Upper lobe of right lung (tissue), 1 donor: ENCODE measurements at places on chromosomes 2 and 18. TPM values are rescaled to one million over a fixed set of nuclear protein-coding genes. Genes with fewer than 3 reads are reported as not detected.
A peak's percentile ranks its signal among the peaks of the same experiment; 100 is the strongest.

- DNase-seq = no peak
Measured at GRCh38 chr2:13584020-13584419, 867.3 kb downstream of the TRIB2 start.

GRCh38 chr18:33840212-33840593 is 262.2 kb downstream of the ASXL3 start:
- DNase-seq = no peak

GRCh38 chr2:162007447-162008040 is 66.5 kb downstream of the DPP4 start:
- DNase-seq = no peak

- no peak for DNase-seq
Measured at GRCh38 chr18:45793264-45793965, 32.1 kb upstream of the SIGLEC15 start.

DNA sequence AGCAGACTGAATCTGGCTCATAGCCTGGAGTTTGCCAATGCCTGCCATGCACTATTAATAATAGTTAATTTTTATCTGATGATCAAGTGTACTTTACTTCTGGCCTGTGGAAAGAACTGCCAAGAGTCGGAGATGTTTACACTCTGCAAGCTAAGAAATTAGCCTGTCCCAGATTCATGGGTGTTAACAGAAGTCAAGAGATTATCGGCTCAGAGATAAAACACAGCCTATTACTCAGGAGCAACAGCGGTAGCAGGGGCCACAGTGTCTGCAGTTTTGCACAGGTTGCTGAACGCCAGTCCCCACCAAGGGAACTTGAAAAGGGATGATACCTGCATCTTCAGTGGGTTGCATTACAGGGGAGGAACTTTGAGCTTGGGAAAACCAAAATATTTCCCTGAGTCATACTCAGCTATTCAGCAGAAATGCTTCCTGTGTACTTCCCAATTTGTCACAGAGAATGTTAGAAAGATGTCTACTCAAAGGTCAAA is 4.3 kb upstream of the ADI1 start:
- DNase-seq = no peak

GRCh38 chr2:69100220-69100723 is 87.3 kb downstream of the ANTXR1 start:
- no peak for DNase-seq

- no peak for DNase-seq
Measured at GRCh38 chr2:98761909-98762308, 31.0 kb upstream of the MGAT4A start.

DNA sequence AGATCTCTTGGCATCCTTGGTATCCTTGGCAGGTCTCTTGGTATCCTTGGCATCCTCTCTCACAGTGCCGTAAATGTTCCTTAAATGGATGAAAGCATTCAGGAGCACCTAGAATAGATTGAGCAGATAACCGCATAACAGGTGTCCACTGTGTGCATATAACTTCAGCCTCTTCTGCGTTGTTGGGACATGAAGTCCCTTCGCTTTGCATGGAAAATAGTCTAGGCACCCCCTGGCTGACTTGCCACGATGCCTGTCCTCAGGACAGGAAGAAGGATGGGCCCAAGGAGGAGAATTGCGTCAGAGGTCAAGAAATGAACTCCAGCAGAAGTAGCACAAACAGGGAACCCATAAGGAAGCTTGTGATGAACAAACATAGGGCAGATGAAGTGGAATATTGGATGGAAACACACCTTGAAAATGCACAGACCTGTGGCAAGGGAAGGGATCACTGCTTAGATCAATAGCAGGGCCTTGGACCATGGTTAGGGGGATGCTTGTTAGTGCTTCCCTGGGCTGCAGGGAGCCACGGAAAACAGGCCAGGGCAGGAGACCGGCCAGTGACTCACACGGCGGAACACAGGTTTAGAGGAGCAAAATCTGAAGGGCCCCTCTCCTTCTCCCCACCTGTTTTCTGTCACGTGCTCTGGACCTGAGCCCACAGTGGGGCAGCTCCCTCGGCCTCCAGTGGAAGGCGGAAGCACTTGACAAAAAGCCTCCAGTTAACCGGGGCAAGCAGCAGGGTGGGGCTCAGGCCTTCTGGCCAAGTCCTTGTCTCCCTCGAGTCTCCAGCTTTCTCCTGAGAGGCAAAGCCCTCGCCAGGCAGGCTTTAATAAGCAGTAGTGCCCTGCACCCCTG is 99.2 kb upstream of the ASAP2 start:
- DNase-seq = peak; percentile 85

DNA sequence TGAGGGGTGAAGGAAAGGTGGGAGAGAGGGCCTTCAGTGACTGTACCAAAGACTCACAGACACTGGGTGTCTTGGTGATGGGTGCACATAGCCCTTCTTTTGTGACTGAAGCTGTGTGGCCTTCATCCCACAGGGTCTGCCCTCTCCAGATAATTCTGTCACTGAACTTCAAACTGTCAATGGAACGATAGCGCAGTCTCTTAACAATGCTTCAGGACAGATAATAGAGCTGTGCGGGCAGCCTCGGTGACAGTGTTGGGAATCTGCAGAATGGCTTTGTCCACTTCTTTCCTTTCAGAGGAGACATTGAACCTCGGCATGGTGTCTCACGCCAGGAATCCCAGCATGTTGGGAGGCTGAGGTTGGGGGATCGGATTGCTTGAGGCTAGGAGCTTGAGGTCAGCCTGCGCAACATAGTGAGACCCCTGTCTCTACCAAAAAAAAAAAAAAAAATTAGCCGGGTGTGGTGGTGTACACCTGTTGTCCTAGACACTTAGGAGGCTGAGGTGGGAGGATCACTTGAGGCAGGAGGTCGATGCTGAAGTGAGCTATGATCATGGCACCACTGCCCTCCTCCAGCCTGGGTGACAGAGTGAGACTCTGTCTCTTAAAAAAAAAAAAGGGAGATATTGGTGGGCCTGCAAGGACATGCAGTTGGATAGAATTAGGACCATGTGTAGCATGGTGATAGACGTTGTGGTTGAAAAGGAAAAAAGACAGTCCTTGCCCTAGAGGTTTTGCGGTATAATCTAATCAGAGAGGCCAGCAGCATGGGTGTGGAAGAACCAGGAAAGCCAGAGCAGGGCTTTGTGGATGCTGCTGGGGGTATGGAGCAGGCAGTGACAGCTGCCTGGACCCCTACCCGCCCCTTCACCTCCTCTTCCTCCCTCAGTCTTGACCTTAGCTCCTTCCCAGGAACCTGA is 91.4 kb downstream of the LDLRAD4 start:
- DNase-seq = no peak

GRCh38 chr2:168196764-168197180 is 50.6 kb downstream of the STK39 start:
- DNase-seq = no peak

DNA sequence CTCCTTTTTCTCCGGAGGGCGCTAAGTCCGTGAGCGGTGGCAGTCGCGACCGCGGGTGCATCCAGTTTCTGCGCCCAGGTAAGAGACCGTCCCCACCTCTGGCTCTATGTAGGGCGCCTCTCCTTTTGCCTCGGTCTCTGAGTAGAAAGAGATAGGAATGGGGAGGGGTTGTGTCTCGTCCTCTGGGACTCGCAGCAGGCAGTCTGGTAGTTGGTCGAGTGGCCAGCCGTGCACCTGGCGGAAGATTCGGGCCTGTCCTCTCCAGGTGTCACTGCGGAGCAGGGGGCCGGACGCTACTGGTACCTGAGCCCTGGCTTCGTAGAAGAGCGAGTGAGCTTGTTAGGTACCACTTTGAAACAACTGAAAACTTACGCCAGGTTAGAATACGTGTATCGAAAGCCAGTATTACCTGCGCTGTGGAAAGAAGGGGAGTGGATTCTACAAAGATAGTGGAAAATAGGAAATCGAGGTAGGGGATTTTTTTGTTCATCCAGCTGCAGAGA is 403 bp downstream of the MAP2 start:
- peak; percentile 64 for DNase-seq

- DNase-seq = no peak
Measured at GRCh38 chr2:143679617-143680016, 550.4 kb downstream of the ARHGAP15 start.

DNA sequence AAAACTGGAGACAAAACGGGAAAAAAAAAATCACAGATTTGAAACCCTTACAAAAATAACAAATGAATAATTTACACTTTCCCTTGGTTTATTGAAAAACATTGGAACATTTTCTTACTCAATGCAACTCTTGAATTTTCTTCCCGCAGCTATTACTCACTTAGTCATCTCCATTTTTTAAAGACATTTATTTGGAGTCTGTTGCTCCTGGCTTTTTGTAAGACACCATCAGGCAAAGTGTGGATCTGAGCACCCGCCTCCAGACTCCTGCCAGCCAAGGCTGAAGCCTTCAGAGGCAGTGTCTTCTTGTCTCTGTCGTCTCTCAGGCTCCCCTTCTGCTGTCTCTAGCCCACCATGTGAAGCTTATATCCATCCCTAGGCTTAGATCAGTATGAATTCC is 46.2 kb downstream of the TRIB2 start:
- DNase-seq = no peak

GRCh38 chr2:167941604-167942003 is 305.8 kb downstream of the STK39 start:
- no peak for DNase-seq

DNA sequence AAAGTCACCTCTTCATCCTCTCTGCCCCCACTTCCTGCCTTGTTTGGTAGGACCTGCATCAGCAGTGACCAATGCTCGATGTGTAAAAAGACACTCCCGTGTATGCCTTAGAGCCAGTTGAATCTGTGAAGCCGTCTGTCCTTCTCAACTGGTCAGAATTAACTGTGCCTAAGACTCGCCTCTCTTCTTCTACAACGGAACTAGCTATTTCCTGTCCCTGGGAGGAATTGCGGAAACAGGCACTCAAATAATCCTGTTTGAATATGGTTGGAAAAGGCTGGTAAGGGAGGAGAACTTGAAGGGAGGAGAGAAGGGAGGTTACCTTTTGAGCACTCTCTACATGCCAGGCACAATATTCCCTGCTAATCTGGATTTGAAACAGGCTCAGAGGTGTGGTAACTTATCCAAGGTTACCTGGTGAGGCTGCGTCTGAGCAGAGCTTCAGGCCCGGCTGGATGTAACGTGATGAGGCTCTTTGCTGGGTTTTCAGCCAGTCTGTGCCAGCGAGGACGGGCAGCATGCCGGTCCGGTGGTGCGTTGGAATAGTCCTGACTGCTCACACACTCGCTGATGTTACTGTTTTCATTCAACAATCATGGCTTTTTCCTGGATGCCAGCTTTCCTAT is 127.0 kb downstream of the FAM168B start:
- DNase-seq = no peak

DNA sequence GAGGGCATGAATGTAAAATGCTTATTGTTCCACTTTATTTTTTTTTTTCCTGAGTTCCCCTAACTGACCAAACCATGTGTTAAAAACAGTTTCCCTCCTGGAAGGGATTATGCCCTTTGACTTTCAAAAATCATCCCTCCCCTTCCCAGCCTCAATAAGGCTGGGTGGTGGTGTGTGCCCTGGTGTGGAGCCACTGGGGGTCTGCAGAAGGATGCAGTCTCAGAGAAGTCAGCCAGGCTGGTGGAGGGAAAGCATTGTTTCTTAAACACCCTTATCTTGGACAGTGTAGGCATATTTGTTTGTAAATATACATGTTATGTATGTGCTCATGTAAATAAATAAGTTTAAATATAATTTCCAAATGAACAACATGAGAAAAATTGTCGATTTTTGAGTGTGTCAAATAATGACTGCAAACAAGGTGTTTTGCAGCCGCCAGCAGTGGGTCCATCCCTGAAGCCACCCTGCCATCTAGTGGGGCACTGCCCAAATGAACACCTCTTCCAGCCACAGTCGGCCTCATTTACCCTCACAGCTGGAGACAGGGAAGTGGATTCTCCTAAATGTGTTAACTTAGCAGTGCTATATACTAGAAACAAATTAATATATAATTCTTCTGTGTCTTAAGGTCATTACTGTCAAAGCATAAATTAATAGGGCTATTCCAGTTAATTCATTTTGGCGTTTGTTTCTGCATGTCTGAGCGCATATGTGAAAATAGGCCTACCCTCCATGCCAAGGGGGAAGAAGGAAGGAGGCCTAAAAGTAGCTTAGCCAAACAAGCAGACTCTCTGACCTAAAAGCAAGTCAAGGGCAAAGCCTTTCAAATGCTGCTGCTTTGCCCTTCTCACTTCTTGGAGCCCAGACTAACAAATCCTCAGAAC is 209.6 kb upstream of the PIK3C3 start:
- no peak for DNase-seq

The EIF2AK2 gene
- total RNA-seq = 57.1 TPM

The CCDC178 gene
- 2.5 TPM for total RNA-seq

The CDKL4 gene
- total RNA-seq = 2.1 TPM

The DPP4 gene
- 30.7 TPM for total RNA-seq

The FBXO36 gene
- total RNA-seq = 1.8 TPM

The HOXD12 gene
- total RNA-seq = not detected

The GALNT13 gene
- 5.8 TPM for total RNA-seq

The EPAS1 gene
- total RNA-seq = 1,593 TPM

The SLC5A7 gene
- 0.81 TPM for total RNA-seq
